ENCODE measurements at places on chromosomes 7 and 10.

GRCh38 chr10:86863484-86863842 lies 94.0 kb downstream of the MMRN2 start:
- no peak for DNase-seq

DNA sequence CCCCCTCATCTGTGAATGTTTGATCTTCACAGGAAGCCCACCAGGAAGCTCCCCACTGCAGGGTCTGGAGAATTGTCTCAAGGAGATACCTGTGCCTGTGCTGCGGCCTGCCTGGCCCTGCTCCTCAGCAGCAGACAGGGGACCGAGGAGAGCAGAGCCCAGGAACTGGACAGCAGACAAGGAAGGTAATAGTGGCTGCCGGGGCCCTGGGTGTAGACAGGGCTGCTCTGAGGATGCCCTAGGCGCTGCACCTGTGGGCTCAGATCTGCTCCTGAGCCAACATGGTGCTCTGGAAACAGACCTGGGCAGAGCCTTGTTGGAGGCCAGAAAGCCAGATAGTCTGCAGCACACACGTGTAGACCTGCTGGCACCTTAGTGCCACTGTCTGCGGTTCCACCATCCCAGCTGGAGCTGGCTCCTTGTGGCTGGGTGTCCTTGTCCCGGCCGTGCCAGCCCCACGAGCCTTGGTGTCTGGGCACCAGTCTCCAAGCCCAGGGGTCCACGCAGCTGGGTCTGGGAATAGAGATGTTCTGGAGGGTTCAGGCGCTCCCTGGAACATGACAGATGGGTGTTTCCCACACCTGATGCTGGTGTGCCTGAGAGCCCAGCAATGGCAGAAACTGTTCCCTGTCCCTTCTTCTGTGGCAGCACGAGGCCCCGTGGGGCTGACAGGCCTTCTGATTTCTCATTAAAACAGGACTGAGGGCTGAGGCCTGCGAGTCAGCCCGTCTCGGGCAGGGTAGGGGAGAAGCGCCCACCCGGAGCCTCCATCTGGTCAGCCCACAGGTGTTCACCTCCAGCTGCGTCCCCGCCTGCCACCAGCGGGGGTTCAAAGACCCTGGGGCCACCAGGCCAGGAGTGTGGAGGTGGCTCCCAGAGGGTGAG lies 44.7 kb downstream of the ZNF467 start:
- DNase-seq = no peak

DNA sequence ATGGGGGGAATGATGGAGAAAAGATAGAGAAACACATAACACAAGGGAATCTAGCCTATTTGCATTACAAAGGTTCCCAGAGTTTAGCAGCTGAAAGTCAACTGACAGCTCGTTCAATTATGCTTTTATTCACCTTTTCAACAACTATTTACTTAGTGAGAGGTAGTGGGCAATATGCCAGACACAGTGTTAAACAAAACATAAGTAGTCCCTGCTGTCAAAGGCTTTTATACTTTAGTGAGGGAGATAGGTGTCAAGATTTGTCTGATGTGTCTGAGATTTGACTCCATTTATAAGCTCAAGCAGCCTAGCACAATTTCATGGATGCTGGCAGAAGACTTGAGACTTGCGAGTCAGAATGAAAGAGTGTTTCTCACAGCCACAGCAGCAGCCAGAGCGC lies 549.0 kb upstream of the VSTM2A start:
- no peak for DNase-seq

DNA sequence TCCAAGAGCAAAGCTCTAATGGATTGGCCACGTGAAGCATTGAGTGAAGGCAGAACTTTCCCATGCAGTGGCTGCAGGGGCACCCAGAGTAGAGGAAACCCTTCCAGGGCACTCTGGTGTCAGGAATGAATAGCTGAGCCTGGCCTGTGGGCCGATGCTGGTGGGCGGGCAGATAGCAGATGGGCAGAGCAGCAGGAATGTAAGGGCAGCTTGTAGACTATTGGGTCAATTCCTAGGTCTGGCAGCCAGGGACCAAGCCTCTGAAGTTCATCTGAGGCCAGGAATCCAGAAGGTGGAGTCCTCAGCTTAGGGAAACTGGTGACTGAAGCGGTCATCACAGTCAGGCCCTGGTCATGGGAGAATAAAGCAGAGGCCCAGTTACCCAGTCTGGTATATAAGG lies 115.4 kb downstream of the TMEM178B start:
- no peak for DNase-seq

DNA sequence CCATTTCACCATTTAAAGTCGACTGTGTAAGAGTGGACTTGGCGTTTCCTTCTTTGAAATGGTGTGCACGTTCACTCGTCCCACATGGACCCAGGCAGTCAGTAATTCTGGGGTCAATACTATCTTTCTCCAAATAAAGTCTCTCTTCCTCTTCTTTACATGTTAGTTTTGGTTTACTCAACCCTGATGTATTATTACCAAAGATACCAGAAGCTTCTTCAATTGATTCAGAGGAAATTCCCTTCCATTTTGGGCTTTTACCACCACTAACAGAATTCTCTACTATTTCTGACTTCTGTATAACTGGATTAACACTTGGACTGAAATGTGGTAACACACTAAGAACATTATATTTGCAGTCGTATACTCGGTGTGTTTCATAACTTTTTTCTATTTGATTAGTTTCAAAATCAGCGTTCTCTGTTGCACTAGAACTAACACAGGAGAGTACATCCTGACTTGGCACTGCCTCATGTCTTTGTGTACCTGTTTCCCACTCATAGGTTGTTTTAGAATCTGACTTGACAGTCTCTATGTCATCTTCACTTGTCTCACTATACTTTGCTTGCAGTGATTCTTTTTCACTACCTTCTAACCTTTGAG lies 60.8 kb downstream of the LARP4B start:
- DNase-seq = no peak

- no peak for DNase-seq
These were observed 1031.7 kb downstream of the LRMDA start for GRCh38 chr10:76463111-76463510.

DNA sequence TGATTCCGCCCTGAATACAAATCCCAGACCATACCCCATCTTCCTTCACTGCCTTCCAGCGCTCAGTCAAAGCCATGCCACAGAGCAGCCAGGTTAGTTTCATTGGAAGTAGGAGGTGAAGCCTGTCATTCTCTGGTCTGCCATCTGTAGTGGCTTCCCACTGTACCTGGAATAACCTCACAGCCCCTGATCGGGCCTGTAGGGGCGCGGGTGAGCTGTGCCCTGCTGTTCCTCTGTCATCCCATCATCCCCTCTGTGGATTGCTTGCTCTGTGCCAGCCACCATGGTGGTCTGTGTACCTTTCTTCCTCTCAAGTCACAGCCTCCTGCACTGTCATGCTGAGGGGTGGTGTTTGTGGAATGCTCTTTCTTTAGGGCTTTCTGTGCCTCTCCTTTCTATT lies 155.1 kb downstream of the ZNF22 start:
- no peak for DNase-seq

DNA sequence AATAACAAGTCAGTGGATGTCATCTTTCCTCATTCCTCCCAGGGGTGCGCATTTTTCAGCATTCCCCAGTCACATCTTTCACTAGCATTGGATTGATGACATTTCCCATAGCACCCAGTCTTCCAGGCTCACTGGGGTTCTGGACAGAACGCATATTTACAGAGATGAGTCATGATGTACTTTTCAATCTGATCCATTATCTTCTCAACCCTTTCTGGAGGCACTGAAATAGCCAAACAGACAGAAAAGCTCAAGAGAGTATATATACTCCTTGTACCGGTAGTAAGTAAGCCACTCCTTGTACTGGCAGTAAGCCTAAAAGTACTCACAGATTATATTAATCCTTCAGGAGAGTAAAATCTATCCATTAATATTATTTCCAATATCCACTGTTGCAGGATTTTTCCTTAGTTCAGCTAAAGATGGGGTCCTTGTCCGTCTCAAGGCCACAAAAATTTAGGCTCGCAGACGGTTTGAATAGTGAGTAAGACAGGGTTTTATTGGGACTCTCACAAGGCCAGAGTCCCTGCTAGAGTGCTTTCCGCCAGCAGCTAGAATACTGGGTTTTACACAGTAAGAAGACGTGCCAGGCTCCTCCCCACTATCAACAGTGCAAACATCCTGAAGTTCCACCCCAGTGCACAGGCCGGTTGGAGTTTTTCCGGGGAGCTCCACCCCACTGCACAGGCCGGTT lies 60.8 kb downstream of the MDH2 start:
- no peak for DNase-seq

- no peak for DNase-seq
These were observed 8.5 kb upstream of the HK1 start for GRCh38 chr10:69269761-69270160.

DNA sequence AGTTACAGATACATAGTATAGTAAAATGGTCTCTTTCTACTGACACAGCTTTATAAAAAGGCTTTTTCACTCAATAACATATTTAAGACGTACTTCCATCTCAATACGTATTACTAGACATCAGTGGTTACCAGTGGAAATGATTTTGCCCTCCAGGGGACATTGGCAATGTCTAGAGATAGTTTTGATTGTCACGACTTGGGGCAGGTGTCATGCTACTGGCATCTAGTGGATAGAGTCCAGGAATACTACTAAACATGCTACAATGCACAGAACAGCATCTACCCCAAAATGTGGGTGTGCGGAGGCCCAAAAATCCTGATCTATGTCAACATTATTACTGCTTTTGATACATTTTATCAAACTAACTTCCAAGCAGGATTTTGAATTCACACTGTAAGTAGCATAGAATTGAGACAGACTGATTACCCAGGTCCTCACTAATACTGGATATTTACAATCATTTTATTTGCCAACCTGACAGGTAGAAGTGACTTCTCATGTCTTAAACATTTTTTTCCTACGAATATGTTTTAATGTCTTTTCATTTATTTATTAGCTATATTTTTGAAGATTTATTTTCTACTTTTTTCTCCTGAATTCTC lies 53.8 kb downstream of the HGF start:
- no peak for DNase-seq

DNA sequence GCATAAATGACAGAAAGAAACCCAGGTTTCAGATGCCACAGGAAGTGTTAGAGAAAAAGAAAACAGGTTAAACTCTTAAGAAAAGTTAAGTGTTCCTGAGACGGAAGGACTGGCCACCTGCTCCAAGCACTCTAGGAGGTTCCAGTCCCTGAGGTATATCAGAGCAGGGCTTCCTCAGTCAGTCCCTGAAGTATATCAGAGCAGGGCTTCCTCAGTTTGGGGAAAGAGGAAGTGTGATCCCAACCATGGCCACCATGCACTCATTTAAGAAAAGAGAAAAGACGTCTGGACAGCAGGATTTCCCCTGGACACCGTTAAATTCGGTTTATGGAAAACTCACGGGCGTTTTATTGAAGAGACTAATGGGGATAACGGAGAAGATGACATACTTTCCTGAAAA lies 133.4 kb upstream of the PFKP start:
- DNase-seq = no peak
